B cell (primary cell): ENCODE measurements at places on chromosomes 16 and 17. TPM values are rescaled to one million over a fixed set of nuclear protein-coding genes. Genes with fewer than 3 reads are reported as not detected.

The FNDC8 gene
- total RNA-seq = not detected in 2 replicates

The KRTAP4-3 gene
- not detected in 2 replicates for total RNA-seq

The HOXB4 gene
- total RNA-seq = 1.5 and 1.7 TPM in 2 replicates

The HS3ST6 gene
- total RNA-seq = not detected in 2 replicates

The GPT2 gene
- 9.9 and 11.0 TPM in 2 replicates for total RNA-seq
